Activated T-cell treated with anti-CD3 and anti-CD28 coated beads for 4 hours (primary cell): ENCODE measurements at places on chromosomes 12 and 14.

GRCh38 chr12:53049571-53050318 lies at the start of gene TNS2:
Gene TNS2 (plus strand): TSS chr12:53050065. CDS start chr12:53050186, 121 bp downstream.
- DNase-seq = no peak

GRCh38 chr12:41190338-41190737 lies 2.2 kb downstream of the PDZRN4 start:
- no peak for DNase-seq

DNA sequence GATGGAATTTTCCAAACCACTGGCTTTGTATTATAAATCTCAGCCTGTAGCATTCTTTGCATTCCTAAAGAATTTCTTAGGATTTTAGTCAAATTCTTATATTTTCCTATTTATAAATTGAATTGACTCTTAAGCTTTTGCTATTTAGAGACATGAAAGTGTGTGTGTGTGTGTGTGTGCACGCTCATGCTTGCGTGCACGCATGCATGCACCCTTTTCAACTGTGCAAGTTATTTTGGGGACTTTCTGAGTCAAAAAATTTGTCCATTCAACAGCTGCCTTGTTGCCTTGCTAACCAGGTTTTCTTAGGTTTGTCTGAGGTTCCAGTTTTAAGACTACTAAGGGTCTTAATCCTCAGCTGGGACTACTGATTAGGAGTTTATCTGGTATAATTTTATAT lies 42.6 kb downstream of the GPATCH2L start:
- no peak for DNase-seq

DNA sequence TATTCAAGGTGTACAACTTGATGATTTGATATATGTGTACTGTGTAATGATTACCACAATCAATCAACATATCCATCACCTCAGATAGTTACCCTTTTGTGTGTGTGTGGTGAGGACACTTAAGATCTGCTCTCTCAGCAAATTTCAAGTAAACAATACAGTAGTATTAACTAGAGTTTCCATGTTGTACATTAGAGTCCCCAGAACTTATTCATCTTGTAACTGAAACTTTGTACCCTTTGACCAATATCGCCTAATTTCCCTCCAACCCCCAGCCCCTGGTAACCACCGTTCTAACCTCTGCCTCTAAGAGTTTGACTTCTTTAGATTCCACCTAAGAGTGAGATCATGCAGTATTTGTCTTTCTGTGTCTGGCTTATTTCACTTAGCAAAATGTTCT lies 12.1 kb downstream of the ADCK1 start:
- no peak for DNase-seq

GRCh38 chr12:8887285-8887715 lies 27.0 kb upstream of the PHC1 start:
- no peak for DNase-seq

GRCh38 chr14:51776102-51776894 lies 84.1 kb upstream of the GNG2 start:
- DNase-seq = no peak

DNA sequence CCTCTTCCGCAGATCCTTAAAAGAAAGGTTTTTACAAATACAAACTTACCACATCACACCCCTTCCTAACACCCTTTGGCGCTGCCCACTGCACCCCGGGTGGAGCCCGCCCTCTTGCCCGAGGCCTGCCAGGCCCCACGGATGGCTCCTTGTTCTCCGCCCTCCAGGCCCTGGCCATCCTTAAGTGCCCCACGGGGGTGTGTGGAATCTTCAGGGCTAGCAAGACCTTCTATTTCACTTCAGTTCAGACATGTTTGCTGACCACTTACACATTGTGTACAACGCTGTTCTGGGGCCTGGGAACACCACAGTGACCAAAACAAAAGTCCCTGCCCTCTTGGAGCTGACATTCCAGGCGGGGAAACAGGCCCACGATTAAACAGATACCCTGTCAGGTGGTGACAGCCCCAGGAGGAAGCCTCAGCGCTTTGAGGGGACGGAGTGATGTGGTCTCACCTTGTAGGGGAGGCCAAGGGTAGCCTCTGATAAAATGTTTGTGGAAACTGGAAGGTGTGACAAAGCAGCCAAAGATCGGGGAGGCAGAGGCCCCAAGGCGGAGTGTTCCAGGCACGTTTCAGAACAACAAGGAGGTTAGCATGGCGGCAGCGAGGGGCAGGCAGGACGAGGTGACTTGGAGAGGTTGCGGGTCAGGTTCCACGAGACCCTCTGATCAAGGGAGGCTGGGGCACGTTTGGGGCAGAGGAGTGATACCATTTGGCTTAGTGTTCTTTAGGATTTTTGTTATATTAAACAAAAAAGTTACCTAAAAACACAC lies 27.0 kb downstream of the TPCN1 start:
- no peak for DNase-seq

DNA sequence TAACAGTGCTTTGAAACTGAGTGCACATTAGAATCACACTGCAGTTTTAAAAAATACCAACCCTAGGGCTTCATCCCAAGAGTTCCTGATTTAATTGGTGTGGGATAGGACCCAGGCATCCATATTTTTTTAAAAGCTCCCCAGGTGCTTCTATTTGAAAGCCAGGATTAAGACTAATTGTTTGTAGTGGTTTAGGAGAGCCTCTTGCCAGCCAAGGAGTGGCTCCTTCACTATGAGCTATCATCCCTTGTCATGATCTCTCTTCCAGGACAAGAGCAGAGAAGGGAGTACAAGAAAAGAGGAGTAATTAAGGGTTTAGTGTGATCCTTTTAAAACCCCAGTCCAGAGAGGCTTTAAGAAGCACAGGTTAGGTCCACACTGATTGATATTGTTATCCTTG lies 178.0 kb downstream of the CAND1 start:
- no peak for DNase-seq

GRCh38 chr12:5014269-5014668 lies 29.4 kb upstream of the KCNA5 start:
- no peak for DNase-seq

- DNase-seq = no peak
Observed at GRCh38 chr12:15984097-15984800, 73.1 kb downstream of the DERA start.

- peak; percentile 27 for DNase-seq
Observed at GRCh38 chr12:96237465-96238077, 43.4 kb downstream of the ELK3 start.

GRCh38 chr14:36021591-36022320 lies 154.8 kb downstream of the PTCSC3 start:
- no peak for DNase-seq

DNA sequence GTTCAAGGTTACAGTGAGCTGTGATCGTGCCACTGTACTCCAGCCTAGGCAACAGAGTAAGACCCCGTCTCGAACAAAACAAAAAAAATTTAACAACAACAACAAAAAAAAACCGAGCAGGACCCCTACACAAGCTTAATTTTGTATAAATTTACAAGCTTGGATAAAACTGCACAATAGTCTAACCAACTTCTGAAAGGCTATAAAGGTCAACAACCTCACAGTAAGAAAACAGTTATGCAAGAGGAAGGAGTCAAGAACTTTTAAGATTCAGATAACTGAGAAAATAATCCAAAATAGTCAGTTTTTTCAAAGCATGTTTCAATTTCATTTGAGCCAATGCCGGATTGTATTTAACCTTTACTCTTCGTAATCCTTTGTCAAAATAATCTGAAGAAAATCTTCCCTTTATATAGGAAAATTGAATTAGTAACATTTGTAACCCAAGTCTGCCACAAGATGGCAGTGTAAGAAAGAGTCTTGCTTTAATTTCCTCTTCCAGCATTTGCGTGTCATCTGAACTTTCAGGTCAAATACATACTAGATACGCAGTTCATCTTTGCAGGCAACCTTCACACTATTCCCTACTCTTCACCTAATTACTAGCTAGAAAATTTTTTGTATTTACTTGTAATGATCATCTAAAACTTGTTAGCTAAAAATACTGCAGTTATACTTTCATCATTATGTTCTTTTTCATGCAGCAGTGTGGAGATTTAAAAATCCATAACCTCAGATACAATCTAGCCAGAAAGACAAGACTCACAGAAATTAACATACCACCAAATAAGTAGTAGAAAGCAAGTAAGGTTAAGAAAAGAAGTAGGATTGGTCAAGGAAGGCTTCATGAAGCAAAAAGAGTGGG lies 5.8 kb downstream of the CCNB1IP1 start:
- peak; percentile 15 for DNase-seq

- DNase-seq = no peak
Observed at GRCh38 chr14:23660290-23661226, 24.4 kb downstream of the DHRS2 start.

DNA sequence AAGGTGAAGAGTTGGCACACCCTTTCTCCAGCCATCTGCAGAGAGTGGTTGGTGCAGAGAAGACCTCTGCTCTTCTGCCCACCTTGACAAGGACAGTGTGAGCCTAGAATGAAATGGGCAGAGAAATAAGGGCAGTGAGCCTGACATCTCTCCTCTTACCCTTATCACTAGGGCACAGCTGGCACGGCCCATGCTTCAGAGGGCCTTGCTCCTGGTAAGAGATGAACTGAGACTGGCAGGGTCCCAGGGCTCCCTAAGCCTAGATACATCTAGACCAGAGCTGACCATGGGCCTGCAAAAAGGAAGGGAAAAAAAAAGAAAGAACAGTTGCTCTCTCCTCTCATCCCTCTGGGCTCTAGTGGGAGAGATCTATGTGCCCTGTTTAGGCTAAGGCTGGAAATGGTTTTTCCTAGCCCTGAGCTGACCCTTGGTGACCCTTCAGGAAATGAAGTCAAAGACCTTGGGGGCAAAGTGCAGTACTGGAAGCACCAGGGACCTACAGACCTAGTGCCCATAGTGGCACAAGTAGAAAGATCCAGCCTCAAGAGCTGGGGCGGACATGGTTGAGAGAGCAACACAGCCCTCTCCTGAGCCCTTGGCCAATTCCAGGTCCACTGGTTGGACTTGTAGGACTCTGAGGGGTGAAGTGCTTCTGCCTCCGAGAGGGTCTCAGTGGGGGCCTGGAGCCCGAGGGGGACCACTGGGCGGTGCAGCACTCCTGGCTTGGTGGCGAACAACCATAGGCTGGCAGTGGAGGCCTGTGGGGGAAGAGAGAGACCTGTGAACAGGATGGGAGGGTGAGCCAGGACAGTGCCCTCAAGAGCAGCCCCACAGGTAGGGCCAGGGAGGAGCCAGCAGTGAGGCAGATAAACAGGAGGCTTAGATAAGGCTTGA lies 22.0 kb downstream of the PRPF40B start:
- DNase-seq = no peak

GRCh38 chr12:19833775-19834501 lies 394.6 kb downstream of the AEBP2 start:
- no peak for DNase-seq

DNA sequence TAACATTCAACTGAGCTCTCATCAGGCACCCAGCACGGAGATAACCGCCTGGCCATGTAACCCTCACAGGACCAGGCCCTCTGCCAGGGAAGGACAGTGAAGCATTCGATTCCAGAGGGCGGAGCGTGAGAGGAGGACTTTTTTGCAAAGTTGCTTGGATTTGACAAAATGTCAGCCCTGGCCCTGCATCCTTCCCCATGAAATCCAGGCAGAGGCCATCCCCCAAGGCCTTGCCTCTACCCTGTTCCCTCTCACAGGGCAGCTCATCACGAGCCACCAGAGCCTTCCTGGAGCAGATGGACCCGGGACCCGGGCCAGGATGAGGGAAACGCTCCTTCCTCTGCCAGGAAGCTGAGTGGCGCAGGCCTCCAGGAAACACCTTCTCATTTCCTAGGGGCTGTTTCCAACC lies 17.0 kb downstream of the CAMKK2 start:
- no peak for DNase-seq

DNA sequence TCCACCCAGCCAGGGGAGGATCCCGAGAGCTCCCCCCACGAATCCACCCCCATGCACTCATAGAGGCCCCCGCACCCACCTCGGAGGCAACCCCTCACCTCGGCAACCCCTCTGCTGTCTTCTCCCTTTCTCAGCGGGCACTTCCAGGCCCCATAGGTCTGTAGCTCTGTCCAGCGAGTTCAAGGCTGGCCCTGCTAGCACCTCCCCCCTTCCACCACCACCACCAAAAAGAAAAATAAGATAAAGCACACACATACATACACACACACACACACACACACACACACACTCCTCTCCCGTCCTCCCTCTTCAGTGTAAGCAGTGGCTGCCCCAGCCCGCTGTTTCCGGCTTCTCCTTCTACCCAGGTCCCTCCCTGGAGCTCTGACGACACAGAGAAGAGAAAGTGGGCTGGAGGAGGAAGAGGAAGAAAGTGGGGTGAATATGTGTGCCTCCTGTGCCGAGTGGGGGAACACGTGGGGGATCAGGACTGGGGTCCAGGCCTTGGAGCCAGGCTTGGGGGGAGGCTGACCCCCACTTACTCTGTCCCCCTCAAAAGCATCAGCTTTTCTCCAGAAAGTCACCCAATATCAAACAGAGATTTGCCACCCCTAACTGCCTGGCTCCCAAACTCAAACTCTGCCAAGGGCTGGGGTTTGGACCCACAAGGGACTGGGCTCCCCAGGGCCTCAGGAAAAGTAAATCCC lies at the start of gene STAT6:
STAT6 (minus strand) TSS at position 332 of the 704 bp plus-strand sequence. CDS start 3,084 bp downstream, outside the sequence.
- DNase-seq = peak; percentile 73

DNA sequence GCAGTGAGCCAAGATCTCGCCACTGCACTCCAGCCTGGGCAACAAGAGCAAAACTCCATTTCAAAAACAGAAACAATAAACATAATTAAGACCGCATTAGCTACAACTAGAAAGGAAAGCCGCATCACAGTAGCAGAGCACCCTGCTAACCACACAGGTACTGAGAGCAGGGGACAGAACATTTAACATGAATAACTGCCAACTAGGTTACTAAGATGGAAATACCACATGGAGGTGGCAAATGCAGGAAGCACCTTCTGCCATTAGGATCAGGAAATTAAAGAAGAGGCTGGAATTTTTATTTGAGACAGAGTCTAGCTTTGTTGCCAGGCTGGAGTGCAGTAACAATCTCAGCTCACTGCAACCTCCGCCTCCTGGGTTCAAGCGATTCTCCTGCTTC lies 41.9 kb downstream of the CDC42BPB start:
- DNase-seq = no peak

GRCh38 chr12:51950682-51951198 lies 759 bp upstream of the ACVR1B start:
- DNase-seq = no peak

DNA sequence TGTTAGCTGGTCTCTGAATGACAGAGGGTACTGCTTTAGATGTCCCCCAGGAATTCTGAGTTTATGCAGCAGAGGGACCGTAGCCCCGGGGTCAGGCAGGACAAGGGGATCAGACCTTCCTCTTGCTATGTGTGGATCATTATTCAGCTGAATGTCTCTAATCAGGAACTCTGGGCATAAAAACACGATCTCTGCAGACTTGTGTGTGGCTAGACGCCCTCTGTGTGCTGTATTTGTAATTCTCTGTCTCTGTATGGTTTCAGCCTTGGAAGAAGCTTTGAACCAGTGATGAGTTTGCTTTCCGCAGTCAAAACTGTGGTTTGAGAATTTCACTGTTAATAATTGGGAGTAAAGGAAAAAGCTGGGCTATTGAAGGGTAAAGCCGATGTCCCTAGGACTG lies 125.3 kb downstream of the ETV6 start:
- DNase-seq = no peak

- DNase-seq = no peak
Observed at GRCh38 chr12:122790393-122791075, 16.2 kb downstream of the CCDC62 start.

- DNase-seq = no peak
Observed at GRCh38 chr12:40635141-40635731, 57.0 kb upstream of the CNTN1 start.
